Fibroblast of lung (primary cell): ENCODE measurements at places on chromosomes 5 and 9. TPM values are rescaled to one million over a fixed set of nuclear protein-coding genes. Genes with fewer than 3 reads are reported as not detected.

DNA sequence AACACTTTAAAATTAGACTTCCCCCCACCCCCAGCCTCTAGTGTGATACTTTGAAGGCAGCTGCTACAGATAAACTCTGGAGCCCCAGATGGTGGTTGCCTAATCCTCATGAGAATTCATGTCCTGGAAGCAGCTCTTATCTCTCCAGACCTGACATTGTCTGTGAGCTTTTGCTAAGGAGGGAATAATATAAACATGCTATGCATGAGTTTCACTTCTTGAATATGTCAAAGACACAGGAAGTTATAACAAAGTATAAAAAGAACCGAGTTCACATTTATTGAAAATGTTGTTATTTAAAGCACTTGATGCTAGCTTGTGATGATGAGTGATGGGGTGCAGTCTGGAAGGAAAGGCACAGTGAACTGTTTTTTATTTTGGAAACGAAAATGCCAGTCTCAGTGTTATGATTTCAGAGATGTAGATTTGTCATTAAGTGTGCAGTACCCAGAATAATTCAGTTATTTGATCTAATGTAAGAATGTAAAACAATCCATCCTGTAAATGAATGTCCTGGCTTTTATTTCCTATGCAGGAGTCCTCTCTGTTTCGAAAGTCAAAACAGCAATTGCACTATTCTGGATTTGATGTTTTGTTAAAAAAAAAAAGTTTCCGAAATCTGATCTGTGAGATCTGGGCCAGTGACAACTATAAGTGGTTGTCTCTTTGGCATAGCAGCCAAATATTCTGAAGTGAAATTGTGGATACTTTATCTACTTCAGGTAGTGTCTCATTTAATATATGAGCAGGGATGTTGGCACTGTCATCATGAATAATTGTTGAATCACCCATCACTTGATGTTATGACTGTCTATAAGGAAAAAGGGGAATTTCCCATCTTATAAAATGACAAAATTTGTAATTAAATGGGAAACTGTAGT is 77.0 kb downstream of the ZCCHC7 start:
- DNase-seq = peak; percentile 45

- DNase-seq = no peak
Observed at GRCh38 chr9:13967438-13967837, 346.5 kb downstream of the NFIB start.

DNA sequence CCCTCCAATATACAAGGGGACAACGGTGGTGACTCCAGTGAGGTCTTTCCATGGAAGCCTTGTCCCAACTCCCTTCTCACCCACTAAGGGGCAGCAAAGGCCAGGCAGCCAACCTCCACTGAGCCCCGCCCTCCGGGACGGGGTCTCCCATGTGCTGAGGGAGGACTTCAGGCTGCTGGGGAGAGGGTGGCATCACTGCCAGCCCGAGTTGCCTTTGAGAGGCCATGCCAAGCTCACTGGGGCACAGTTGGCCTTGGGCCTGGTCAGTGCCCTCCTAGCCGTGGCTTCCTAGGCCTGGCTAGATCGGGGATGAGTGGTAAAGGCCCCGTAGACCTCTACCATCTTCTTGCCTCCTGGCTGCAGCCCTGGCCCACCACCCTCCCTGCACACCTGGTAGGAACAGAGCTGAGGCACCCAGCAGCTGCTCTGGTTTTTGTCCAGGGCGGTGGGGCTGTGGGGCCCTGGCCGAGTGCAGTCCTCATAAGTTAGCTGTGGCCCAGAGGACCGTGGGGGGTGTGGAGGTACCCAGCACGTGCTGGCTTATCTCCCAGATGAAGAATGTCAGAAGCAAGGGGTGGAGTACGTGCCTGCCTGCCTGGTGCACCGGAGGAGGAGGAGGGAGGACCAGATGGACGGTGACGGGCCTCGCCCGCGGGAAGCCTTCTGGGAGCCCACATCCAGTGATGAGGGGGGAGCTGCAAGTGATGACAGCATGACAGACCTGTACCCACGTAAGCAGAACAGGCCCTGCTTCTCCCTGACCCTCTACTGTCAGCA is 3.2 kb downstream of the SURF2 start:
- DNase-seq = no peak

GRCh38 chr5:151737431-151737830 is 21.0 kb downstream of the ATOX1 start:
- DNase-seq = no peak

AQP7 gene
- total RNA-seq = 0.26 and 0.83 TPM in 2 replicates

P4HA2 gene
- 376 and 553 TPM in 2 replicates for total RNA-seq

DNA sequence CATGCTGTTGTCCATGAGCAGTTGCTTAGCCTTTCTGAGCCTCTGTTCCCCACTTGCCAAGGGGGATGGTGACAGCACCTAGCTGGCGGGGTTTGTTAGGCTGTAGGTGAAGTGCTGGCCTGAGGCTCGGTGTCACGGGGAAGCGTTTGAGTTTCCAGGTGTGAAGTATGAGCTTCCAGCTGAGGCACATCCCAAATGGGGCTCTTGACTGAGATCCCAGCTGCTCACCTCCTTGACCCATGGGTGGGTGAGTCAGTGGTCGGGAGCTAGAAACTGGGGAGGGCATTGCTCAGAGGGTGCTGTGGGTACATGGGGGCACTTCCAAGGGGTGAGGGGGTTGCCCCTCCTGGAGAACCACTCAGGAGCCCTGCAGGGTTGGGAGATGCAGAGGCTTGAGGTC is 26.4 kb upstream of the RNF130 start:
- DNase-seq = no peak

GRCh38 chr5:128641861-128642260 is 103.8 kb upstream of the FBN2 start:
- DNase-seq = no peak

- DNase-seq = no peak
Observed at GRCh38 chr5:7629561-7629960, 221.4 kb downstream of the CFAP90 start.

NR6A1 gene
- 0.26 and 0.50 TPM in 2 replicates for total RNA-seq

RNF183 gene
- total RNA-seq = not detected in 2 replicates

- peak; percentile 87 for DNase-seq
Observed at GRCh38 chr9:14018081-14018480, 295.9 kb downstream of the NFIB start.

TLR4 gene
- total RNA-seq = 2.6 and 3.1 TPM in 2 replicates

DNA sequence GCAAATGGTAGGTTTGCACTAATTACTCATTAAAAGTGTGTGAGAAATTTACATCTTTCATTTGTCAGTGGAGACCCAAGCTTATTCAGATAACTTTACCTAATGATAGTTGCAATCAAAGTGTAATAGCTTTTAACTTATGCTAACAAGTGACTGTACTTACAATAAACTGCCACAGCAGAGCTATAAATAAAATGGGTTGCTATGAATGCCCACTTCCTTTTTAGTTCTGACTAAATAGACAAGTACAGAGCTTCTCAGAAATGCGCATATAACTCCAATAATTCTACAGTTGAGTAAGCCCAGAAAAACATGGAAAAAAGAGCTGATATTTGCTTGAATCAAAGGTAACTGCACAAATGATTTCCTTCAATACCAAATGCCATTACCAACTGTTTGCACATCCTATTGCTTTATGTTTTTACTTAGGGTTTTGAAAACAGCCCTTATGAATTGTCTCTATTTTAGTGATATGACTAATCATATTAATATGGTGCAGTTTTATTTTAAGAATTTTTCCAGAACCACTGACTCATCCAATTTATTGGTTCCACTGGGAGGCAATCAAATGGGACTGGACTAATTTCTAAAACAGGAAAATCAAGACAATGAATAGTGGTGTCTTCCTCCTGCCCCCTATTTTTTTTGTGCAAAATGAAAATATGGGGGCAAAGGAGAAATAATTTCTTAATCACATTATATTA is 84.1 kb downstream of the PPP2R2B start:
- peak; percentile 54 for DNase-seq

DNA sequence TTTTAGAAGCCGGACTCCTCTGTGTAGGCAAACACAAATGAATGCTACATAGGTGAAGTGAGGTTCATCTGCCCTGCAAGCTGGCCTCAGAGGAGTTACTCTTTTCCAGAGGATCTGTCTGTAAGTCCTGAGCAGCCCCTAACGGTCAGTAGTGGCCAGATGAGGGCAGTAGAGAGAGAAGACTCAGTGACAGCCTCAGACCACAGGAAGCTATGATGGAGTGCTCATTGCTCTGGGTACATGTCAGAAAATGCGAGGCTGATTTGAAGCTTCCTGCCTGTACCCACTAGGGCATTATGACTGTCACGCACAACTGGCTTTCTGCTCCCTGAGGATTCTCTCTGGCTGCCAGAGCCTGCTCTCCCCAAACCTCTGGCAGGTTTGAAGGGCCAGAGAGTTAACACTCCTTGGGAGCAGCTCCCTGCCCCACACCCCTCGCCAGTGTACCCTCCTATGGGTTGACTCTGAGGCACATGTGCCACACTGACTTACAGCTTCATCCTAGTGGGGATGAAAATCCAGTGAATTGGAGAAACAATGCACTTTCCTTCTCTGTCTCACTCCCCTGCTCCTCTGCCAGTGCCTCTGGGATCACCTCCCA is 141.5 kb downstream of the GABRG2 start:
- no peak for DNase-seq

DNA sequence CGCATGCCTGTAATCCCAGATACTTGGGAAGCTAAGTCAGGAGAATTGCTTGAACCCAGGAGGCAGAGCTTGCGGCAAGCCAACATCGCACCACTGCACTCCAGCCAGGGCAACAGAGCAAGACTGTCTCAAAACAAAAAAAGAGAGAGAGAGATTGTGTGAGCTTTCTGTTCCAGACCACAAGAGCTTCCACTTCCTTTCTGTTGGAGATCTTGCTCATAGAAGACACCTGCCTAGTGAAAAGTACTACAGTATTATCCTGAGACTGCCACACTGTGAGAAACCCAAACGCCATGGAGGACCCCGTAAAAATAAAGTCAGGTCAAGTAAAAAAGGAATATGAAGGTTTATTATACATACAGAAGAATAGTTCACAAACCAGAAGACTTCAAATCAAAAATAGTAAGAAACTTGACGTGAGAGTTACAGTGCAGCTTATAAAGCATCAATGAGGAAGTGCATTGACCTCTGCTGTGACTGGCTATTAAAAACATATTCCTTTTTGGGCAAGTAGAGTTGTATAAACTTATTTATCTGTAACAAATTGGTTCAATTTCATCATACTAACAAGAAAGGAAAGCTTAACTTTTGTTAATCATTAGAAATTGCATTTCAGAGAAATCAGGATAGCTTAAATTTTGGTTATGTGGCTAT is 4.3 kb upstream of the EMB start:
- no peak for DNase-seq

- DNase-seq = peak; percentile 86
Observed at GRCh38 chr5:39948867-39949468, 524.2 kb upstream of the DAB2 start.

CER1 gene
- total RNA-seq = not detected in 2 replicates

- DNase-seq = peak; percentile 56
Observed at GRCh38 chr5:42951293-42951840, 88.8 kb downstream of the ANXA2R start.

DNA sequence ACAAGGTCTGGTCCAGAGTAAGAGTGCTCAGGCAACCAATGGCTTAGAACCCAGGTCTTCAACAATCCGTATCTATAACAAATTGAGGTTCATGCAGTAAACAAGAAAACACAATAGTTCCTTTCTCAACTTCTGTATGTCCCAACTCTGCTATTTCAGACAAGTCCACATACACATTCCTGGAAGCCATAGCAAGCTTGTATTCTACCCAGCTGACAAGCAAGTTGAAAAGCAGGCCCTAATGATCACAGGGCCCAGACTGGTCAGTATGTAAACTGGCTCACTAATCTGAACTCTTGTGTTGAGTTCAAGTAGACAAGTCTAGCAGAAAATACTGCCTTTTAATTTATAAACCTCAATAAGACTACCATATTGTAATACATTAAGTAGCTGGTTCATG is 26.9 kb downstream of the FNIP1 start:
- DNase-seq = no peak

FCN2 gene
- not detected in 2 replicates for total RNA-seq

FOXD4 gene
- total RNA-seq = 0.17 and 0.26 TPM in 2 replicates

GABRA6 gene
- total RNA-seq = not detected in 2 replicates

DNA sequence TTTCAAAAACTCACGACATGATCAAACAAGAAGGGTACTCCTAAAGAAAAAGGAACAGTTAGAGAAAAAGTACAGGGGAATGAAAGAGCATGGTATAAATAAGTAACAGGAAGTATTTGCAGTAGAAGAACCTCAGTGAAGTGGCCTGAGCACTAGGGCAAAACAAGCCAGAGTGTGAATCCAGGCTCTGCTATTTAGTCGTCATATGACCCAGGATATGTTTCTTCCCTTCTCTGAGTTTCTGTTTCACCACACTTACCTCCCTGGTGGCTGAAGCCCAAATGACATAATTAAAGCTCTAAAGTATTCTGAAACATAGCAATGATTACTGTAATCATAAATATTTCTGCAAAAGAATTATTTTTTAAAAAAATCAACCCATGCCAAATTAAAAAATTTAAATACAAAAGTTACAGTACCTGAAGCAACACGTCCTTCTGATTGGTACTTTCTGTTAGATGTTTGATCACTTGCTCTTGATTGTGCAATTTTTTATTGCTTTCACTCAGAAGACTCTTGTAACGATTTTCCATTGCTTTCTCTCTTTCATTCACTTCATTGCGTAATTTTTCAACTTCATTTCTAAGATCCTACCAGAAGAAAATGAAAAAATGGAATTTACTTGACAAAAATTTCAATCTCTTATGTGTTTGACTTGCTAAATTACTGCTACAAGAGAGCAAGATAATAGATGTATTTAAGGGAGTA is 88.9 kb downstream of the CDK5RAP2 start:
- DNase-seq = no peak

- DNase-seq = no peak
Observed at GRCh38 chr5:150746-151145, 40.5 kb upstream of the LRRC14B start.

DNA sequence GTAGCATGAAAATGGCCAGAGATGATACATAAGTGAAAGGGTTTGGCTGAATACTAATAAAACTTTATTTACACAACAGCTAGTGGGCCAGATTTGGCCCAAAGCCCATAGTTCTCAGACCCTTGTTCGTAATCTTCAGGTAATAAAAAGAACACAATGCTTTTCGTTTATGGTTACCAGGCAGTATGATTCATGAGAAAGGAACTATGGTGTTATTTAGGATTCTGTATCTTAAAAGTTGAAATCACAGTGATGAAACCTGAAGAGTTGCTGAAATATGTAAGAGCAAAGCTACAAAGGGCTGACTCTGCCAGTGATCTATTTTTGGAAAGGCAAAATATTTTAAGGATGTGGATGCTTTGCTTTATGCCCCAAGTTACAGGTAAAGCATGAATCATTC is 192.7 kb downstream of the SMC2 start:
- no peak for DNase-seq
